ENCODE measurements at places on chromosomes 5 and 9.

DNA sequence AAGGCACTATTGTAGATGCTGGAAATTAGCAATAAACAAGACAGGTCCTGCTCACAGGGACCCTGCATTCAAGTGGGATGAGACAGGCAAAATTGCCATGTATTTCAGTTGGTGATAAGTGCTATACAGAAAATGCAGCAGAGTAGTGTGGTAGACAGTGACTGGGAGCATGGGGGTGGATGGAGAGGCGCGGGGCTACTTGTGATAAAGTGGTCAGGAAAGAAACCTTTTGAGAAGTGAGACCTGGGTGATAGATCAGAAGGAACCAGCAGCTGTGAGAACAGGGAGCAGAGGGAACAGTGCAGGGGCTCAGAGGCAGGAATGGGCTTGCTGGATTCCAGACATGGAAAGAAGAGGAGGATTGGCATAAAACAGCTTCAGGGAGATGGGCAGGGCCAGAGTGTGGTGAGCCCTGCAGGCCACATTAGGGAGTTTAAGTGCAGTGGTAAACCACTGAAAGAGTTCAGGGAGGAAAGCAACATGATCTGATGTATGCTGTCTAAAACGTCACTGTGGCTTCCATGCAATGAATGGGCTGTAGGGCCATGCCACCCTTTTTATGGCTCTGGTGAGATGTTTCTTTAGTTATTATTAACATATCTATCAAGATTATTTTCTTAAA is 7.3 kb downstream of the CRHBP start:
- peaks cover 24% of the 10 kb centered on the region for H3K27me3 ChIP-seq
- no peak overlapping the region for H3K4me3 ChIP-seq
- no peaks in the 10 kb centered on the region for H3K36me3 ChIP-seq
- no peak for DNase-seq
- no peak overlapping the region for H3K27ac ChIP-seq
- H3K4me1 ChIP-seq: peaks cover 6% of the 10 kb centered on the region

- peaks cover 6% of the 10 kb centered on the region for H3K4me1 ChIP-seq
- no peaks in the 10 kb centered on the region for H3K27me3 ChIP-seq
- H3K27ac ChIP-seq: peak overlapping the region; percentile 71
- peaks cover 4% of the 10 kb centered on the region for H3K36me3 ChIP-seq
These were observed 8.4 kb upstream of the GOLPH3 start for GRCh38 chr5:32182463-32183063.

- H3K36me3 ChIP-seq: no peaks in the 10 kb centered on the region
- no peak overlapping the region for H3K27ac ChIP-seq
- DNase-seq: no peak
These were observed 463.7 kb upstream of the TLE4 start for GRCh38 chr9:79107911-79108676.

GRCh38 chr9:31185831-31186230 is 1198.6 kb upstream of the ACO1 start:
- DNase-seq: no peak
- no peak overlapping the region for H3K4me3 ChIP-seq
- H3K36me3 ChIP-seq: no peaks in the 10 kb centered on the region

DNA sequence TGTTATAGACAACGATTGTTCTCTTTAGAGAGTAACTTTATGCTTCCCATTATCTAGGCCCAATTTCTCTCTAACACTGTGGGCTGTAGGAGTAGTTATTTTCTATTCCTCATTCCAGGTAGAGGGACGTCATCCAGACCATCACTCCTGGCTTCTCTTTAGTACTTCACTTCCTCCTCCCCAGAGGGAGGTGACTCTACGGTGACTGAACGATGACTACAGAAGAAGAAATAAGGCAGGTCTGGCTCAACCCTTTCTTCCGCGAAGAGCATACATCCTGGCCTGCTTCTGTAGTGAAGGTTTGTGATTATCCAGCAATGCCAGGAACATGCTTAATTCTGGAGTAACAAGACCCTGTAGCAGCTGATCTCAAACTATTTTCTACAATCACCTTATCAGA is 50.8 kb downstream of the HMGCR start:
- DNase-seq: no peak
- H3K4me1 ChIP-seq: peaks cover 6% of the 10 kb centered on the region
- no peak overlapping the region for H3K4me3 ChIP-seq
- H3K27ac ChIP-seq: no peak overlapping the region
- H3K36me3 ChIP-seq: peaks cover 8% of the 10 kb centered on the region

DNA sequence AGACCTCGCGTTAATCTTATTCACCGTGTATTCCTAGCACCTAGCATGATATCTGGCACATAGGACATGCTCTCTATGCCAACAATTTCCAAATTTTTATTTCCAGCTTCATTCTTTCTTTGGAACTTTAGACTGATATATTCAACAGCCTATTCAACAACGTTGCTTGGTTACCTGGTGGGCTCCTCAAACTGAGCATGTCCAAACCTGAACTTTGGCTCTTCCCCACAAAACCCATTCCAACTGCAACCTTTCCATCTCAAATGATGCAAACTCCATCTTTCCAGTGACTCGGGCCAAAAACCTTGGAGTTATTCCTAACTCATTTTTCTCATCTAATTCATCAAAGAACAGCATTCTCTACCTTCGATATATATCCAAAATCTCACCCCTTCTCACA is 525.2 kb downstream of the AGTPBP1 start:
- no peaks in the 10 kb centered on the region for H3K4me1 ChIP-seq
- peaks cover 31% of the 10 kb centered on the region for H3K27me3 ChIP-seq
- no peak overlapping the region for H3K4me3 ChIP-seq
- DNase-seq: no peak
- H3K36me3 ChIP-seq: no peaks in the 10 kb centered on the region

GRCh38 chr5:652773-653350 is 40.3 kb downstream of the TPPP start:
- no peaks in the 10 kb centered on the region for H3K36me3 ChIP-seq
- H3K4me1 ChIP-seq: no peaks in the 10 kb centered on the region
- no peak overlapping the region for H3K27ac ChIP-seq

DNA sequence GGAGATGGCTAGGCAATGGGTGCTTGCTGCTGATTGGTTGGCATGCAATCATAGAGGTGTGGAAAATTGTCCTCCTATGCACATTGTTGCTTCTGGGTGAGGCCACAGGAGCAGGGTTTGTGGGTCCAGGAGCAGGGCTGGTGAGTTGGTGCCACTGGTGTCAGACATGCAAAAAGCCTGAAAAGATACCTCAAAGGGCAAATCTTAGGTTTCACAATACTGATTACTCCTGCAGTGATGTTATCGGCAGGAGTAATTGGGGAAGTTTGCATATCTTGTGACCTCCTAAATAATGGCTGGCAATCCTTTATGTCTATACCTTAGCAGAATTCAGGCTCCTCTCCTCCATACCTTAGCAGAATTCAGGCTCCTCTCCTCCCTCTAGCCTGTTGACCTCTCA is 25.2 kb downstream of the SLC25A48 start:
- no peak for DNase-seq
- H3K36me3 ChIP-seq: no peaks in the 10 kb centered on the region
- H3K4me3 ChIP-seq: no peak overlapping the region

DNA sequence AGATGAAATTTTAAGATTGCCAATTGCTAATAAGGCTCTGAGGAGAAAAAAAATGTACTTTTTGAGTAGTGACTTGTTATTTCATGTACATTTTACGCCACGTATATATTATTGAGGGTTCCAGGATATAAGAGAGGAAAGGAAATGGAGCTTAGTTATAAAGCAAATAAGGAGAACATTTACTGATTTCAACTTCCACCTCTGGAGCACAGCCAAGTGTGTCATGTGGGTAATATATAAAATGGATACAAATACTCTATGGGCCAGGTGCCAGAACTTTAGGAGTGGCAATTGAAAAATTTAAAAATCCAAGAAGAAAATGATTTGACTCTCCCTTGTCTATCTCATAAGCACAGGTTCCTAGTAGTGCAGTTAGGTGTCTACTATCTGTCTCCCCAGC is 45.0 kb upstream of the VLDLR start:
- no peaks in the 10 kb centered on the region for H3K27me3 ChIP-seq
- H3K4me3 ChIP-seq: no peak overlapping the region
- no peak for DNase-seq
- H3K4me1 ChIP-seq: no peaks in the 10 kb centered on the region
- H3K36me3 ChIP-seq: no peaks in the 10 kb centered on the region
- no peak overlapping the region for H3K27ac ChIP-seq

DNA sequence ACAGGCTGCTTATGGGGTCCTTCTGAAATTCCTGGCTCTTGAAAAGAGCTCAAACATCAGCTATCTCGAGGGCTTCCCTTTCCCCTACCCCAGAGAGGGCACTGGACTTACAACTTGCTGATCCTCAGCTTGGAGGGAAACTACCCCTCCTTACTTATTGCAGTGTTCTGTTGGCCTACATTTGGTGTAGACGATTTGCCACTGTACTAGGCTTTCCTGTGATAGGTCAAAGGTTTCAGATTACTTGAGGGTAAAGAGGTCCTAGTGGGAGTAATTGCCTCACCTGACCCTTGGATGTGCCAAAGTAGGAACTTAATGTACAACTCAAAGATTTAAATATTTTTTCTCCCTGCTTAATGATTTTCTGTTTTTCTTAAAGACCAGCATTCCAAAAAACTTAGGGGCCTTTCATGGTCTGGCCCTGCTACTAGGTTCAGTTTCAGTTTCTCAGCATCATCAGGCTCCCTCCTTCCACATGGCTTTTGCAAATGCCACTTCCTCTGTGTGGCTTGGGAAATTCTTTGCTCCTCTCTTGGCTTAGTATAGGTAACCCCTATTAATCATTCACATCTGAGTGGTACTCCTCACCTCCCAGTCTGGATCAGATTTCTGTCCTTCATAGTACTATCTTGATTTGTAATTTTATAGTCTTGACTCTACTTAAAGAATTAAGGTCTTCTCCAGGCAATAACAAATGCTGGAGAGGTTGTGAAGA is 32.4 kb downstream of the CYSTM1 start:
- no peaks in the 10 kb centered on the region for H3K27me3 ChIP-seq
- DNase-seq: no peak
- no peaks in the 10 kb centered on the region for H3K4me1 ChIP-seq
- H3K36me3 ChIP-seq: no peaks in the 10 kb centered on the region
- no peak overlapping the region for H3K4me3 ChIP-seq

DNA sequence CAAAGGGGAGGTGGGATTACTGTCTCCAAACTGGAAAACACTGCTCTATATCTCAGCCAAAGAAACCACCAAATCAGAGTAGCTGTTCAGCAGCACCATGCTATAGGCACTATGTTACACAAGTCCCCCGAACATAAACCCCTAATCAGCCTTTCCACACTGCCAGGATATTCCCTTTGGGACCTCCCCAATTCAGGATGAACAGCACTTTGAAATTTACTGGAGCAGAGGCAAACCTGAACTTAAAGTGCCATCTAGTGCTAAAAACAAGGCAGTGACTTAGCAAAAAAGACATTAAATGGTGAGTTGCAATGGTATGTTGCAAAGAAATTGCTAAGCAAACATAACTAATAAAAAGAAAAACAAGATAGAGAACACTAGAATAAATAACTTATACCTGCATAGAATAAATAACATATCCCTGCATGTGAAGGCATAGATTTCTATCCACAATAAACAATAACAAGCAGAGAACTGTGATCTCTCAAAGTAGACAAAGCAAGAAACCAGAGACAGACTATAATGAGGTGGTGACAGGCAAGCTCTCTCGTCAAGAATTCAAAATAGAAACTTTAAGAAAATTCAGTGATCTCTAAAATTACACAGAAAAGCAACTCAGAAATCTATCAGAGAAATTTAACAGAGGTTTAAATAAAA is 584.4 kb upstream of the ACO1 start:
- no peaks in the 10 kb centered on the region for H3K27me3 ChIP-seq
- no peaks in the 10 kb centered on the region for H3K36me3 ChIP-seq
- no peak overlapping the region for H3K4me3 ChIP-seq

DNA sequence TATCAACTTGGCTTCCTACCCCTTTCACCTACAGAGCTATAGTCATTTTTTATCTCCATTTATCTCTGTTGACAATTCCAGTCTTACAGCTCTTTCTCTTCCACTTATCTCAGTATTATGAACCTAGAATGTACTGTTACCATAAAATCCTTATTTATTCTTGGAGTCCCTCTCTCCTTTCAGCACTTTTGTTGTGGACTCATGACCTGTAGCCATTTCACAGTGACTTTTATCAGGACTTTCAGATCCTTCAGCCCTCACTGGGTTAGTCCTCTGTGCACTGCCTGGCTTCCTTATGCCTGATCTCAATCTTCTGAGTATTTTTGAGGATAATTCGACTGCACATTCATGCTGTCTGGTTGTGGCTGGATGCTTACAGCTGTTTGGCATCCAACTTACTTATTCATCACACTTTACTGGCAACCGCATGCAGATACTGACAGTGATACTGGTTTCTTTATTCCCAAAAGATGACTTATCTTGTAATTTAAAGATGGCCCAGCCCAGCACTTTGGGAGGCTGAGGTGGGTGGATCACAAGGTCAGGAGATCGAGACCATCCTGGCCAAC is 293.3 kb downstream of the MAN2A1 start:
- no peaks in the 10 kb centered on the region for H3K27me3 ChIP-seq
- no peak for DNase-seq
- no peaks in the 10 kb centered on the region for H3K4me1 ChIP-seq
- H3K36me3 ChIP-seq: no peaks in the 10 kb centered on the region
- no peak overlapping the region for H3K4me3 ChIP-seq
- H3K27ac ChIP-seq: no peak overlapping the region

DNA sequence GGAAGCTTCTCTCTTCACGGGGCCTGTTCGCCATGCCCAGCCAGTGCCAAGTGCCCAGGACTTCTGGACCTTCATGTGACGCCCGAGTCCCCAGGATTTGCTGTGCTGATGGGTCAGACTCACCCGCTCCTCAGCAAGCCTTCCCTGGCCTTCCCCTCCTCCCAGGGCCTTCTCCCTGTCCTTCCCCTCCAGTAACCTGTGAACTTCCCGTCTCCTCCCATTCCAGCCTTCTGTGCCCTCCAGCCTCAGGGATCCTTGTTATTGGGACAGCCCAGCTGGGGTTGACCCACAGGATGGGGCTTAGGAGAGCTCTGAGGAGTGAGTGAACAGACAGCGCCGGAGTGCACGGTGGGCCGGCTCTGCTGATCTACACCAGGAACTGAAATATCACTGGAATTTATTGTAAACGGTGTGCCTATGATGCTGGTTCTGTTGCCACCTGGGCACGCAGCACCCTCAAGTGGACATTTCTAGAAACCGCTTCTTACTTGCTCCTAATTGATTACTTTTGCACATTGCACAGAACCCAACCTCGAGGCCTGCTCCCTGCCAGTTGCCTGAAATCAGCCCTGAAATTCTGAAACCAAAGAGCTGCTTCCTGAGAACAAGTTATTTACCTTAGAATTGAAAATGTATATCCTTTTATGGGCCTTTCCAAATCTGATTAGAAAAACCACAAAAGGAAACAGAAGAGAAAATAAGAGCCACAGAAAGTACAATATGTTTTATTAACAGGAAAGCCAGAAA is 1.5 kb downstream of the SPAAR start:
- peaks cover 6% of the 10 kb centered on the region for H3K4me1 ChIP-seq
- no peaks in the 10 kb centered on the region for H3K36me3 ChIP-seq
- peak overlapping the region; percentile 46 for H3K4me3 ChIP-seq
- no peaks in the 10 kb centered on the region for H3K27me3 ChIP-seq
- DNase-seq: no peak
- H3K27ac ChIP-seq: peak overlapping the region; percentile 62

DNA sequence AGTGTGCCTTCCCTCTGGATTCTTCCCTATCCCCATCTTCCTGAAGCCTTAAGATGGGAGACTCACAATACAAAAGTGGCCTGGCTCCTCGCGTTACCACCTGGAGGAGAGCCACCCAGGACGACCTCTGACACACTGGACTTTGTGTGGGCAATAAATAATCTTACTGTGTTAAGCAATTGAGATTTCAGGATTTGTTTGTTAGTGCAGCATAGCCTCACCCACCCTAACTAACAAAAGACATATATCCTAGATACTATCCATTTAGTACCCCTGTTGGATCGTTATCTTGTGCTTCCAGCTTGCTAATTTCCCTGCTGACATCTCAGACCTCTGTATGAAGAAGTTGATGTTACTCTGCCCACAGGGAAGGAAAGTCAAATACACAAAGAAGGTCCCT is 7.9 kb downstream of the GABBR2 start:
- H3K36me3 ChIP-seq: no peaks in the 10 kb centered on the region
- H3K4me1 ChIP-seq: no peaks in the 10 kb centered on the region
- H3K27ac ChIP-seq: no peak overlapping the region
- DNase-seq: no peak
- H3K4me3 ChIP-seq: no peak overlapping the region

Measured in central memory CD8-positive, alpha-beta T cell (primary cell).